ENCODE measurements at places on chromosomes 4 and X.

GRCh38 chrX:373641-374471, 12.9 kb downstream of the PPP2R3B start:
- DNase-seq: no peak

DNA sequence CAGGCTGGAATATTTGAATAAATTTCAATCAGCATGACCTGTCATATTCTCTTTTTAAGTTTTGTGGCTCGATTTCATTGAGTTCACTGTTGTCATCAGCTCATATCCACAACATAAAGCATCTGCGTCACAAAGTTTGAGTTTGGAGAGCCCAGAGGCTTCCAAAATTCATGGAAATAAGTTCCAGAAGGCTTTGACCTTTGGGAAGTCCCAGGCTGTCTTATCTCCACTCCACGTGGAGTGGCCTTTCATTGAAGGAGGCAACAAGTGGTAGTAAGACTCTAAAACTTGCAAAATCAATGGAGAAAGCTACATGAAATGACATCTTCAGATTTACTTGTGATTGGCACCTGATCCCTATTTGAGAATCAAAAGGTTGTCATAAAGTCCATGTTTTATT, 54.1 kb upstream of the UNC5C start:
- no peak for DNase-seq

- DNase-seq: no peak
These were observed 49.5 kb upstream of the GC start for GRCh38 chr4:71833232-71833900.

DNA sequence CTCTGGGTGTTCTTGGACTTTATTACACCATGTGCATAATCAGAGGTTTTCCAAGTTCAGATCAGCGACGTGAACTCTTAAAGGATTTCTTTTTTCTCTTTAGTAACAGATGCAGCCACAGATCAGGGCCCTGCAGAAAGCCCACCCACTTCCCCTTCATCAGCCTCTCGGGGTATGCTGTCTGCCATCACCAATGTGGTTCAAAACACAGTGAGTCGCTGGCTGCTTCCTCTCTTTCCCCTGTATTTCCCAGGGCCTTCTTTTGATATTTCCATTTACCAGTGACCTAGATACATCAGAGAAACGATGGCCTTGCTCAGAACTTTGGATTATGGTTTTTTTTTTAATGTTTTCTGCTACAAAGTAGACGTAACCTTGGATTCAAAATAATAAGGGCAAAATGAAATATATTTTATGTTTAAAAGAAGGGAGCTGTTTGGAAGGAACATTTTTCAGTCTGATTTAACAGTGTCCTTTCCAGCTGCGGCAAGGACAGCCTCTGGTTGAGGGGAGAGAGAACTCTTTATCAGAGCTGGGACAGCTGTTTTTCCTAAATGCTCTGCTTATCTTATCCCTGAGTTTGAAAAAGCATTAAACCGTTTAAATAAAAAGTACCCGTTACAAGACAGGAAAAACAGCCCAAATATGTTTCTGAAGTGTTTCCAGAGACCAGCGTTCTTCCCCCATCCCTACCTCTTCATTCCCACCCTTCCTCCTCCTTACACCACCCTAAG, 38.2 kb downstream of the FAM114A1 start:
- DNase-seq: no peak

DNA sequence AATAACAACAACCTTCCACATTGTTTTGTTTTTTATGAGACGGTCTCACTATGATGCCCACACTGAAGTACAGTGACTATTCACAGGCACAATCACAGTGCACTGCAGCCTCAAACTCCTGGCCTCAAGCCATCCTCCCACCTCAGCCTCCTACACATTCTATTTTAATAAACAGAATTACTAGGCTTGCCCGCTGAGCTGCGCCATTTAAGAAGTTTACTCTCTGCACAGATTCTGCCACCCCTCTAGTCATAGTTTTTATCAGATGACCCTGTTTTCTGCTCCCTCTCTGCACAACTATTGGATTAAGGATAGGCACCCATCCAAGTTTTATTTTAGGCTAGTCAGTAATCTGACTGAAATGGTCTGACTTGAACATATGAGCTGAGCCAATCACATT, 11.3 kb upstream of the COX18 start:
- DNase-seq: no peak

DNA sequence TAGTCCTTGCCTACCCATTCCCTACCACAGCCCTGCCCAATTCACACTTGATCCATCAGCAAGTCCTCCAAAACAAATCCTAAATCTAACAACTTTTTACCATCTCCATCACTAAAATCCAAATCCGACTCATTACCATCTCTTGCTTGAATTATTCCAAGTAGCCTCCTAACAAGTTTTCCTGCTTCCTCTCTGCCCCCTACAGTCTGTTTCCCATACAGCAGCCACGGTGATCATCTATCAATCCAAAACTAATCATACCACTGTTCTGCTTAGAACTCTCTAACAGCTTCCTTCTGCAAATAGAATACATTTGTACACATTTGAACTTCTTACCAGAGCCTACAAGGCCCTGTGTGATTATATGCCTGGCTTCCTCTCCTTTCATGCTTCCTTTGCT, 133.0 kb downstream of the SHROOM4 start:
- no peak for DNase-seq

- DNase-seq: peak; percentile 23
These were observed 787 bp upstream of the TET2 start for GRCh38 chr4:105145903-105146275.

DNA sequence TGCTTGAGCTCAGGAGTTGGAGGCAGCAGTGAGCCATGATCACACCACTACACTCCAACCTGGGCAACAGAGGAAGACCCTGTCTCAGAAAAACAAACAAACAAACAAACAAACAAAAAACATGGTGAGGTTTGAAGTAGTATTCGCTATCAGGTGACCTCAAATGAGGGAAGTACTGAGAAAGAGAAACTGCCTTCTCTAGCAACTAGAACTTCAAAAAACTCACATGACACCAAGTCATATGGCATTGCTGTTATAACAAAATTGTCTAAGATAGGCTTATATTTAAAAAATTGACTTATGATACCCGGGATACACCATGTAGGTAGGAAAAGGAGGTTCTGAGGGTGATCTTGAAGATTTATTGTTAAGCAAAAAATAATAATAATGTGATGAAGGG, 10.3 kb downstream of the MPP1 start:
- DNase-seq: no peak

GRCh38 chrX:27336466-27337091, 126.6 kb downstream of the PPP4R3C start:
- DNase-seq: no peak

GRCh38 chr4:38671592-38671940, 7.6 kb downstream of the KLF3 start:
- DNase-seq: no peak

DNA sequence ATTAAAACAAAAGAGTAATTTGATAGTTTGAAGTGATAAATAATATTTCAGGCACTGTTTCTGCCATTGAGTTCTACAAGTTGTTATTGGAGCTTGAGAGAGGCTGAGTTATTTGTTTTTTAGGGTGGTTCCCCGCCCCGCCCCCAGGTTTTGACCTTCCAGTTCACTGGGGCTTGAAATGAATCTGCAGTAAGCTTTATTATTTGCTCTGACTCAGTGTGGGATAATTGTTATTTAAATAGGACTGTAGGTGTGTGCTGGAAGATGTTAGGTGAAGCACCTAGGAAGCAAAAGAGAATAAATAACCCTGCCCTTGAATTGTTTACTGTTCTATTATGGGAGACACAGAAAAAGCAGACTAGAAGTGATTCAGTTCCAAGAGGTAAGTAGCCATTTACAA, 81.2 kb upstream of the KCNIP4 start:
- DNase-seq: no peak

GRCh38 chr4:28754376-28754775, 1893.7 kb downstream of the STIM2 start:
- DNase-seq: no peak

DNA sequence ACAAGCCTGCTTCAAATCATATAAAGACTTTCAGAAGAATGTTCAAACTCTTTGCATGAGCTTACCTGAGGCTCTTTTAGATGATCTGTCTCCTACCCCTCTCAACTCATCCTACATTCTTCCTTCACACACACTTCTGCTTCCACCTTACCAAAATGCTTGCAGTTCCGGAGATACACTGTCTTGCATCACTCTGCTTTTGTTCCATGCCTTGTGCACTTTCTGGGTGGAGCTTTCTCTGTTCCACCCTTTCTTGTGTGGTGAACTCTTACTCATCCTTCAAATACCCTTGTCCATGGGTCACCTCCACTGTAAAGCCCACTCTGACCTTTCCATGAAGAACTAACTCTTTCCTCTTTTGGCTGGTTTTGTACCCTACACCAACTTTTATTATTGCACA, 18.4 kb upstream of the MGST2 start:
- no peak for DNase-seq

Data from activated T-cell treated with anti-CD3 and anti-CD28 coated beads for 1 hour (primary cell).